Muscle of leg (tissue), 16 donors: ENCODE measurements at places on chromosomes 4 and X.

- peak; percentile 56 for DNase-seq
Observed at GRCh38 chr4:73589261-73589847, 30.9 kb downstream of the RASSF6 start.

DNA sequence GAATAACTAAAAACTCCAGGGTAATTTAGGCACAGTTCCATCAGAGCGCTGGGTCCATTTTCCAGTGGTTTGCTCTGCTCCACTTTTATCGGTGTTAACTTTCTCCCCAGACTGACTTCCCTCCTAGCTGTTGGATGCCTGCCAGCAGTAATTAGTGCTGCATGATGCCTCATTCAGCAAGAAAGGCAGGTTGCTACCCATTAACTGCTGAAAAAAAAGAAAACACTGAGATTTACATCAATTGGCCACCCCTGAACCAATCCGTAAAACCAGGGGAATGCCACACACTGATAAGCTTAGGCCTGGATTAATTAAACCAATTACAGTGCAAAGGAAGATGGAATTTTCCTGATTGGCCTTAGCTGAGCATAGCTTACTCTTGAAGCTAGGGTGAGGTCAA, 182.4 kb upstream of the CXXC4 start:
- DNase-seq: peak; percentile 21

GRCh38 chrX:108347800-108348199, 90.4 kb downstream of the COL4A6 start:
- DNase-seq: peak; percentile 21

- no peak for DNase-seq
Observed at GRCh38 chr4:84496706-84497503, 2.2 kb downstream of the NKX6-1 start.

DNA sequence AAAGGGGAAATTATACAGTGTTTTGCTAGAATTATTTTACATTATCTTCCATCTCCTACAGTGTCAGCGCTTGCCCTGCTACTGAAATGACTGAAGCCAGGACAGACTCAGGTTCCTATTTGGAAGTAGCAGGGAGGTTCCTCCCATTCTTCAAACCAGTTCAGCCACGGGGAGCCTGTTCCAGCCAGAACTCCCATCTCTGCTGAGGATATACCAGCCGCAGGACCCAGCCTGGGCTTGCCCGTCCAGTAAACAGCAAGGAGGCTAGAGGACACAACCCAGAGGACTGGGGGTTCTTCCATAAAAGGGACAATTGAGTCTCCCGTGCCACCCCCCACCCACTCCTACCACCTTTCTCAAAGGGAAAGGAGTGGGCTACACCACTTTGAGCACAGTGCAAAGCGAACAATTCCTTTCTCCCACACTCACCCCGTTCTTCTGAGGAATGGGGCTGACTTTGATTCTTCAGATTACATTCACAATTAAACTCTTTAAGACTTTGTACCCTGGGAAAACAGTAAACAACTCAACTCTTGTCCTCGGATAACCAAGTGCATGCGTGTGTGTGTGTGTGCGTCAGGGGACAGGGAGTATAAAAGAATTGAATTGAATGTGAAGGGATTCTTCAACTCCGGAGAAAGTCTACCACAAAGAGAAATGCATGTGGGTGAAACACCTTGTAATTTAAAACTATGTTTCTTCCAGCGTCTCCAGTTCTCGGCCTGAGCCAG, 31.0 kb upstream of the PPARGC1A start:
- DNase-seq: no peak

- DNase-seq: peak; percentile 75
Observed at GRCh38 chr4:2714061-2714770, 41.9 kb downstream of the TNIP2 start.

DNA sequence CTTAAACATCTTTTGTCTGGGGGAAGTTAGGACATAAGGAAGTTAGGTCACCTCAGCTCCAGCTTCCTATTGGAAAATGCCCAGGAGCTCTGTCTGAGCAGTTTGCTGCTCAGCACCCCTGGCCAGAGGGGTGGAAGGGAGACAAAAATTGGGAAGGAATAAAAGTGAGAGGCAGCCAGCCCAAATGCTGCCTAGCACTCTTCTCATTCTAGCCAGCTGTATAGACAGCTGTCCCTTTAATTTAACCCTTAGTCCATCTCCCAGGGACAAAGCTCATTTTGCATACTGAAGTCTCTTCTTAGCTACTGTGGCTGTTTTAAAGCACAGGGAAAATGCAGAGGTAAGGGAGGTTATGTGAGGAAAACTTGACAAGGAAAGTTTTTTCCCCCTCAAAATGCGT, 89.5 kb upstream of the CITED1 start:
- DNase-seq: peak; percentile 73

GRCh38 chrX:84362184-84362838, 139.9 kb downstream of the HDX start:
- peak; percentile 27 for DNase-seq

DNA sequence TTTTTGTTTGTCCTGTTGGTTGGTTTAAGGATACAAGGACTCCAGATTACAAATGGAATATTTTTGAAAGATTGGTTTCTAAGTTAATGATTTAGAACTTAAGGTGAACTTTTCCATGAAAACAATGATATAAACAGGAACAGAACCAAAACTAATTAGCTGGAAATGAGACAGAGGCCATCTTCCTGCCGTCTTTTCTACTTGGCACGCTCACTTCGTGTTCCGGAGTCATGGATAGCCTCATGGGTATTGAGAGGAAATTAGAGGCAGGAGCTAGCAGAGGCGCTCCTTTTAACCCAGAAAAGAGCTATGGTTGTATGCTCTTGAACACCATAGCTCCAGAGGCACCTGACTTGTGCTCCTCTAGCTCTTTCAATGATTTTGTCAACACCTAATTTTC, 2.4 kb downstream of the FAM241A start:
- DNase-seq: peak; percentile 75

- no peak for DNase-seq
Observed at GRCh38 chr4:132071815-132072214, 1077.3 kb upstream of the PCDH10 start.

DNA sequence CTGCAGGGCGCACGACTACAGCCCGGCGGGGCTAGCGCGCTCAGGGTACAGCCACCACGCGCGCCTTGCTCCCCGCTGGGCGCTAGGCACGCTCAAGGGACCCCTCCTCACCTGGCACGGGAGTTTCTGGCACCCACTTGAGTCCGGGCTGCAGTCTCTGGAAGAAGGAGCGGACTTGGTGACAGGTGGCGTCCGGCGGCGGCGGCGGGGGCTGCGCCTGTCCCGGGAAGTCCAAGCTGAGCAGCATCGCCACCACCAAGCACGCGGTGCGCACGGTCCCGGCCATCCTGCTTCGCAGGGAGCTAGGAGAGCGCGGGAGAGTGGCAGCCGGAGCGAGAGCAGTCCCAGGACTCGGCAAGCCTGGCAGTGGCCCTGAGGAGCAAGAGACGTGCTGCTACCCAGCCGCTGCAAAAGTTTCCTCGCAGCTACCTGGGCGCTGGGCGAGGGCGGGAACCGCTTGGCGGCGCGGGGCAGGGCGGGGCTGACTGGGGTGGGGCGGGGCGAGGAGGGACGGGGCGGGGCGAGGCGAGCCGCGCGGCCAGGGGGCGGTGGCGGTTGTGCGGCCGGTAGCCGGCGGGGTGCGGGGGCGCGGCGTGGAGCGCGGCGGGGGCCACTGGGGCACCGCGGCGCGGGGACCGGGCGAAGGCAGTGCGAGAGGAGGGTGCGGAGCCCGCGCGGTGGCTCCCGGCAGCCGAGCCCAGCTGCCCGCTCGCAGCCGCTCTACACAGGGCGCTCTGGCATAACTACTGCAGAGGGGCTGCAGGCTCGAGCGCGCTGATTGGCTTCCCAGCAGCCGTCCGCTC, at the start of gene GPC3:
TSS of gene GPC3 (minus strand) at position 431 of the 803 bp plus-strand sequence.
- peak; percentile 84 for DNase-seq

DNA sequence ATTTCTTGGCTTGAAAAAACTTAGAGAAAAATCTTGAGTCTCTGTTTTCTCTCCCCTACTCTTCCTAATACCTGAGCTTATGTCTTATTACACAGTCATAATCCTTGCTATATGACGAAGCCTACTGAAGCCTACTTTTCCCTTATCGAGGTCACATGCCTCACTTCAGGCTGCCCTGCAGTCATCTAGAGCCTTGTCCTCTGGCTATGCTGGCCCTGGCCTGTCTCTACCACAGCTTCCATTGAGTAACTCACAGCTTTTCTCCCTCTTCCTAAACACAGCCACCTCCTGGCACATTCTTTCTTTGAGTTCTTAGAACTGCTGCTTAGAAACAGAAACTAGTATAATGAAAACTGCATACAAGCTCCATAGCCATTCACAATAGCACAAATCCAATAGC, 1698.3 kb downstream of the STIM2 start:
- no peak for DNase-seq
